NCI-H187 (cell line): ENCODE measurements at places on chromosomes 1 and 21.
A peak's percentile ranks its signal among the peaks of the same experiment; 100 is the strongest.

- DNase-seq = no peak
These were observed 737.6 kb upstream of the CHRM3 start for GRCh38 chr1:238648751-238649150.

DNA sequence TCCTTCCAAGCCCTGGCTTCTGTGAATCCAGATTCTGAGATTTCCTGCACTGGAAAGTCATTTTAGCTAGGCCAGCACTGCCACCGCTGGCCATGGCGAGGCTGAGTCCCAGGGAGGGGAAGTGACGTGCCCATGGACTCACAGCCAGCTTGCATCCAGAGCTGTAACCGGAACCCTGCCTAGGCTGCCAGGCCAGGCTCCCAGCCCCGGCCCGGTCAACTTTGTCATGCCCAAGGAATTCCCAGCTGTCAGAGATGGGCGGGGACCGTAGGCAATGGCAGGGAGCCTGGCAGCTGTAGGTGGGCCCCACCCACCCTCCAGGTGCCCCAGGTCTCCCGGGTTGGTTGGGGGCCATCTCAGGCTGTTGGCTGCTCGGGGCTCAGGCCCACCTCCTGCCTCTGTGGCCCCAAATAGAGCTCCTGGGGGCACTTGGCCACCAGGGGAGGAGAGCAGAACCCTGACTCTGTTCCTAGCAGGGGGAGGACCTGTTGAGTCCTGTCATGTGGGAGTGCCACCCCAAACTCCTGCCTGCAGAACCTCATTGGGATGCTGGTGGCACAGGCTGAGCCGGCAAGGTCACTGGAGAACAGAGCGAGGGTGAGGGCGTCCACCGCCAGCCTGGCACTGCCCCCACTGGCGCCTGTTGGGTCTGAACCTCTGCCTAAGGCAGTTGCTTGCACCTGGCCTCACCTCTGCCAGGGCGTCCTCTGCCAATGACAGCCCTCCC is 57.8 kb downstream of the FOXO6 start:
- DNase-seq = no peak

GRCh38 chr1:194277927-194278326 is 1091.5 kb upstream of the B3GALT2 start:
- DNase-seq = no peak

GRCh38 chr1:215595231-215595630 is 28.1 kb downstream of the KCTD3 start:
- DNase-seq = no peak

DNA sequence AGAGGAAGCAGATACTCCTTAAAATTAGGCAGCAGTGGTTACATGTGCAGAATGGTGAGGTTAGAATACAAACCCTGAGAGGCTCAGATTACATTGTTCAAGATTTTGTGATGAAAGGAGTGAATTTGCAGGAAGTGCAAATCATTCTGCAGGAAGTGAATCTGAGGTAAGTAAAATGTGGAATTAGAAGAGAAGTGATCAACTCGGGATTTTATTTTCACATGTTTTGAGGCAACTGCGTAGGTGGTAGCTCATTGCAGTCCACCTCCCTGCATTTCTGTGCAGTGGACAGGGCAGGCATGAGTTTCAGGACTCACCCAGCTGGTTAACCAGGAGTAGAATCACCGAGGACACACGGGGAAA is 2.1 kb upstream of the PLA2G2C start:
- no peak for DNase-seq

DNA sequence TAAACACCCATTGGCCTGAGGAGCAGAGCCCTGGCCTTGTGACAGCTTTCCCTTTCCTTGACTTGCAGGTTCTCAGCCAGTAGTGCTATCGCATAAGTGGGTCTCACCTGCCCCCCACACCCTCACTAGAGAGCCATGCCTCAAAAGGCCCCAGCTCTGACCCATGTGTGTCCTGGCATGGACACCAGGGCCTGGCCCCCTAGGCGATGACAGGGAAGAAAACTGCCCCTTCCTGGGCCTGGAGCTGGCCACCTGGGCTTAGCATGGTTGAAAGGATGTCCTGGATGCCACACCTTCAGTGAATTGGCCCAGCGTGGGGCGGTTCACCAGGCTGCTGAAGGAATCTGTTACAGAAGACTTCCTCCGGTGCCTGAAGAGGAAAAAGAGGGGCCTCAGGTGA is 18.5 kb downstream of the TTC39A start:
- no peak for DNase-seq

GRCh38 chr1:20184481-20184900 is 1.4 kb upstream of the UBXN10 start:
- no peak for DNase-seq

- no peak for DNase-seq
These were observed 39.0 kb upstream of the F3 start for GRCh38 chr1:94580367-94581115.

GRCh38 chr21:45456584-45457160 is 51.7 kb downstream of the COL18A1 start:
- no peak for DNase-seq

GRCh38 chr1:91133248-91133647 is 111.4 kb upstream of the ZNF644 start:
- no peak for DNase-seq

DNA sequence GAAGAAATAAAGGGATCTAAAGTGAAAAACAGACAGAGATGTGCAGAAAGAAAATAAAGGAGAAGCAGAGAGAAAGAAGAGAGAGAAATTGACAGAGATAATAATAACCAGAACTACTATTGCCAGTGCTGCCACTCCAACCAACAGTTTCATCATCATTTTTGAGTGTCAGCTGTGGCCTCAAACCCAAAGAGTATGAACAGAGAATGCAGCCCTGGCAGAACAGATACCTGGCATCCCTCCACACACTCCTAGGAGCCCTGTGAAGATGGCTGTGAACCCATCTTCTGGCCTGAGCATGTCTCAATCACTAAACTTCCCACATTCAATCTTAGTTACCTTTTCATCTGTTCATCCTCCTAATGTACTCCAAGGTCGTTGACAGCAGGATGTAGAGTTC is 385.8 kb upstream of the NFIA start:
- no peak for DNase-seq

GRCh38 chr1:204409836-204410687 is 1.6 kb downstream of the PPP1R15B start:
- no peak for DNase-seq

DNA sequence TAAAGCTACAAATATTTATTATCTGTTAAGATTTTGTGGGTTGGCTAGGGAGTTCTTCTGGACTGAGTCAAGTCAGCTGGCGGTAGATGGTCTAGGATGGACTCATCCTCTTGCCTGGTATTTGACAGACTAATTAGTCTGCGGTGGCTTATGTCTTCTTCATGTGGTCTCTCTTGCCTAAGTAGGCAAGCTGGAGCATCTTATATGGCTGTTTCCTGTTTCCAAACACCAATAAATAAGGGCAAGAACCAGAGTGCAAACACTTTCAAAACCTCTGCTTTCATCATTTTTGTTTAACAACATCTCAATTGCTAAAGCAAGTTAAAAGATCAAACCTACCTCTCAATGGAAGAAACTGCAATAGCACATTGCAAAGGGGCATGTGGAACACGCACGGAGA is 484.8 kb downstream of the PTPRC start:
- DNase-seq = no peak

GRCh38 chr21:40547906-40548513 is 298.9 kb downstream of the DSCAM start:
- peak; percentile 57 for DNase-seq

- DNase-seq = no peak
These were observed 50.4 kb downstream of the CD34 start for GRCh38 chr1:207860531-207860930.

- DNase-seq = no peak
These were observed 53.3 kb downstream of the AHDC1 start for GRCh38 chr1:27550510-27551169.

GRCh38 chr1:81613803-81614202 is 186.9 kb upstream of the ADGRL2 start:
- DNase-seq = no peak

- DNase-seq = no peak
These were observed 1046.2 kb downstream of the BRINP3 start for GRCh38 chr1:189431447-189431846.

DNA sequence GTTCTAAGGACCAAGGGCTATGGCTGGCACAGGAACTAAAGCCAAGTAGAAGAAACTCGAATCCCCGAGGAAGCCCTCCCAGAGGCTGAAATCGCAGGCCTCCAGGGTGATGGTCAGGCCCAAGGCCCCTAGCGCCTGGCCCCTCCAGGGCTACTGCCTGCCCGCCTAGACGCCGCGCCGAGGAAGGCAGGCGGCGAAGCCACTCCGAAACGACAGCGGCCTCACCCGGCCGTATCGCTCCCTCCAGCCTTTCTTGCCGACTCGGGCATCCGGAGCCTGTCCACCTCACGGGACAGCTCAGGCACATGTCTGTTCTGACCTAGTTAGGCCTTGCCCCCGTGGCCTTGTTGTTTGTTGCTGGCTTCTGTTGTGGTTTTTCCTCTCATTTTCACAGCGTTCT is 9.7 kb upstream of the LHX8 start:
- DNase-seq = no peak

GRCh38 chr1:247824023-247824422 is at the start of gene OR14A16:
Gene OR14A16 (minus strand): TSS chr1:247824119. CDS start chr1:247815729, 8,390 bp downstream.
- no peak for DNase-seq

DNA sequence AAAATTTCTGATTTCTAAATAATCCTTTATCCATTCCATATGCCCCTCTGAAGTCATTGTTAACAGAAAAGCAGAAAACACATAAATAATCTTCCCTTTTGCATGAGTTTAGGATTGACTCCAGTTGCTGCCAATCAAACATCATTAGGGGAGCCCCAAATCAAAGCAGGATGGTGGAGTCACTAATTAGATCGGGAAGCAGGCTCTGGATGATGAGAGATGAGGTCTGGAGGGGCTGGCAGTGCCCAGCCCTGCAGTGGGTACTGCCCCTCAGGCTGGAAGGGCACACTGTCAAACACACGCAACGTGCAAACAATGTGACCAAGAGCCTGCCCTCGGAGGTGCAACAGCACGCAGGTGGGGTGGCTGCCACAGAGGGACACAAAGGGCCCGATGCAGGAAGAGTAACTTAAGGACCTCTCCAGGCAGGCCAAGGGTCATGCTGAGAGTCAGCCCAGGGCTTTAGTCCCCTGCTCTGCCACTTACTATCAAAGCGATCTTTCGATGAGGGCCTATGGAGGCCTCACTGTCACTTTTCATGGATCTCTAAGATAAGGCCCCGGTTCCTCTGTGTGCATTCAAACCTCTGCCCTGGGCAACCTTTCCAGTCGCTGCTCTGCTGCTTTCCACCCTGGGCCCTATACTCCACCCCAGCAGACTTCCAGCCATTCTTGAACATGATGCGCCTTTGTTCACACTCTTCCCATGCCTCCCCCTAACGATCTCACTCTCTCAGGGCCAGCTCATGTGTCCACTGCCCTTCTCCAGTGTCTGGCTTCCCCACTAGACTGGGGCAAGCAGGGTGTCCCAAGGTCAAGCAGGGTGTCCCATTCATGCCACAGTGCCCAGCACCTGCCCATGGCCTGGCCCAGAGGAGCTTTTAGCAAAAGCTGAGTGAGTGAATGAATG is 98.9 kb downstream of the DMRTB1 start:
- DNase-seq = no peak

- DNase-seq = no peak
These were observed 514.0 kb upstream of the ADAMTS5 start for GRCh38 chr21:27480841-27481261.

GRCh38 chr1:236893626-236894545 is 98.8 kb downstream of the MTR start:
- DNase-seq = no peak

GRCh38 chr1:9331558-9332346 is 39.1 kb downstream of the SPSB1 start:
- no peak for DNase-seq

- DNase-seq = no peak
These were observed 107.9 kb upstream of the PALMD start for GRCh38 chr1:99537886-99538617.

GRCh38 chr1:223834660-223835263 is 11.0 kb downstream of the TP53BP2 start:
- DNase-seq = no peak

- DNase-seq = no peak
These were observed 22.3 kb upstream of the TRAF3IP3 start for GRCh38 chr1:209733409-209734192.

DNA sequence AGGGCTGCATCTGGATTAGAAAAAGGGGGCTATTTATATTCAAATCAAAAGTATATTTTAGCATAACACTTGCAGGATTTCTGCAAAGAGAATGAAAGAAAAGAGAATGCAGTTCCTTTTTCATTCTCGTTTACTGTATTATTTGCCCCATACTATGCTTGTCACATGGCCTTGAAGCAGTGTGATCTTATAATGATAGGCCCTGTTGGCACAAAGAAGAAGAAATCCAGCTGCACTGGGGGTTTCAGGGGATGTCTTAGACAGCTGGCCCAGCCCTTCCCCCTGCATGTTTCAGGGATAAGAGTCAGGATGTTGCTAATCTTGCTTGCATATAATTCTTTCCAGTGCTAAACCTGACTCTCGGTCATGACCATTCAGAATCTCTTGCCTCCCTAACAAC is 369.5 kb downstream of the SEC16B start:
- no peak for DNase-seq

- no peak for DNase-seq
These were observed 5.3 kb downstream of the PRDM16 start for GRCh38 chr1:3074297-3074741.

- DNase-seq = no peak
These were observed 6.7 kb upstream of the IL10RB start for GRCh38 chr21:33259428-33259827.

GRCh38 chr1:16009030-16009460 is 5.0 kb downstream of the SRARP start:
- DNase-seq = no peak

GRCh38 chr1:209486861-209487593 is 96.5 kb upstream of the CAMK1G start:
- DNase-seq = no peak

DNA sequence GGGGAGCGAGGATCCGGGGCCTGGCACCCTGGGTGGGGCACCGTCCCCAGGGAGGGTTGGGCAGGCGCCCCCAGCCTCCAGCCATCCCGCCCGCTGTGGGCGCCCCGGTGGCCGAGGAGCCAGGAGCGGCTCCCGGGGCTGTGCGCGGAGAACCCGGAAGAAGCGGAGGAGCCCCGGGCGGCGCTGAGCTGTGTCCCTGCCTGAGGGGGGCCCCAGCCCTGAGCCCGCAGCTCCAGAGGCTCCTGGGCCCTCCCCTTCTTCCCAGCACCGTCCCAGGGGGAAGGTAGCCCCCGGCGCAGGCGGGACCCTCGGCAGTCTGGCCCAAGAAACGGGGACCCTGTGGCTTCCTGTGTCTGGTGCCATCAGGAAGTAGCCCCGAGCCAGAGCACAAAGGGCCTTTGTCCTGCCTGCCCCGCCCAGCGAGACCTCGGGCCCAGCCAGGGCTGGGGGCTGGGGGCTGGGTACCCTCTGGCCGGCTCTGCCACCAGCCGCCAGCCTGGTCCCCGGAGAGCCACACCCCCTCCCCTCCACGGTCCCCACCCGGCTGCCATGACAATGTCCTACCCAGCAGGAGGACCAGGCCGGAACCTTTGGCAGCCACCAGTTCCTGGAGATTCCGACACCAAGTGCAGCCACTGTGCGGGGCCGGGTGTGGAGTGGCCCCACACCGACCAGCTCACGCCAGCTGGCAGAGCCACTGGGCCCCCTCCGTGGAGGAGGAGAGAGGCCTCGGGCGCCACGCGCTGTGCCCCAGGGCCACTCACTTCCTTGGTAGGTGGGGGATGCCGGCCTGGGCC is 15.6 kb upstream of the TTLL10 start:
- DNase-seq = peak; percentile 49
